H4 (cell line): ENCODE measurements at places on chromosomes 5 and 9.

DNA sequence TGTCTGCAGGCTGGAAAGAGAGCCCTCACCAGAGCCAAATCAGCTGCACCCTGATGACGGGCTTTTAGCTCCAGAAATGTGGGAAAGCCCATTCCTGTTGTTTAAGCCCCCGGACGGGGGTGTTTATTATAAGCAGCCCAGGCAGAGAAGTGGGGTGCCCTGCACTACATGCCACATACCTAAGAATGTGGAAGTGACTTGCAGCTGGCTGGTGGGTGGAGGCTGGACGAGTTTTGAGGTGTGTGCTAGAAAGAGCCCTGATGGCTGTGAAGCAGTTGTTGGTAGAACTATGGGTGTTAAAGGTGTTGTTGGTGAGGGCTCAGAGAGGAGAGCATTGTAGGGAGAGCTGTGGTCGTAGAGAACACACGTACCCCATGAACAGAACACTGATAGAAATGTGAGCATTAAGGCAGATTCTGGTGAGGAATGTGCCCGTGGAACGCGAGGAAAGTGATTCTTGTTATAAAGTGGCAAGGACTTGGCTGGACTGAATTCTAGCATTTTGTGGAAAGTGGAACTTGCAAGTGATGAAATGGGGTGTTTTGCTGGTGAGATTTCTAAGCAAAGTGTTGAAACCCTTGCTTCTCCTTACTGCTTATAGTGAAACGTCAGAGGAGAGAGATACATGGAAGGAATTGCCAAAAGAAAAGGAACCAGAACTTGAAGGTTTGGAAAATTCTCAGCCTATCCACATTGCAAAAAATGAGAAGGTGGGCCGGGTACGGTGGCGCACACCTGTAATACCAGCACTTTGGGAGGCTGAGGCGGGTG, 38.9 kb downstream of the AHRR start:
- no peak for DNase-seq

DNA sequence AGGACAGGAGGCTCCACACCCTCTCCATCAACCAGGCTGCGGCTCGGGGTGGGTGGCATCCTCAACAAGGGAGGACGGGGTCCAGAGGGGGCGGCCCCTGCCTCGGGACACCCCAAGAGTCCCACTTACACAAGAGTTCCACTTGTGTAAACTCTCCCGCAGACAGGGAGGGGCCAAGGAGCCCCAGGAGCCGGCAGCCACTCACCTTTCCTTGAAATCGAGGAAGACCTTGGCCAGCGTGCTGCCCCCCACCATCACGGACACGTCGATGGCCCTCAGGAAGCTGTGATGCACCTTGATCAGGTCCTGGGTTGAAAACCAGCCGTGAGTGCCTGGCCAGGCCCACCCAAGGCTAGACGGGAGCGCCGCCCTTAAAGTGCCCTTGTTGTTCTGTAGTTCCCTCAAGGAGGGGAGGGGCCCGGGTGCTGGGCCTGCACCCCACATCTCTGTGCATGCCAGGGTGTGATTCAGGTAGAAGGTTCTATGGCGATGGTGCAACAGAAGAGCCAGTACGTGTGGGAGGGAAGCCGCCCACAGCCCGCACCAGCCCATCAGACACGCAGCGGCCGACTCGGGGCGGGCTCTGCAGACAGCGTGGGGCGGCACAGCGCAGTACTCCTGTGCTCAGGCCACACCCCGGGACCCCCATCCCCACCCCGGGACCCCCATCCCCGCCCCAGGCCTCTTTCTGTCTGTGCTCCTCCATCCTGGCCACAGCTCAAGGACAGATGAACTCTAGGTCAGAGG, 67.9 kb upstream of the SARDH start:
- DNase-seq: no peak

DNA sequence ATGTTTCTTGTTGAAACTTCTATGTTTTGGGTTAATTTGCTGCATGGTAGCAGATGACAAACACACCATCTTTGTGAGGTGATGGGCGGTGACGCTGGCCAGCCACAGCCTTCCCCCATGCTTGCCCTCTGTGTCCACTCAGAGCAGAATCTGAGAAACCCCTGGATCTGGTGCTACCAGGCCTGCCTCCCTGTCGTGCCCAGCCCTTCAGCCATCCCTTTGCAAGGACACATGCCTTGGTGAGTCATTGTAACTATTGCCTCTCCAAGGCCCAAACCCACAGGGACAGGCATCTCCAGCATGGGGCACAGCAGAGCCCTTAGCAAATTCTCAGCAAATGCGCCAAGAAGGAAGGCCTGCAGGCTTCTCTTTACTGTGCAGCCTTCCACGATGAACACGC, 48.1 kb upstream of the FCN1 start:
- DNase-seq: no peak

- no peak for DNase-seq
Measured at GRCh38 chr9:28004900-28005299, 431.6 kb upstream of the C9orf72 start.

DNA sequence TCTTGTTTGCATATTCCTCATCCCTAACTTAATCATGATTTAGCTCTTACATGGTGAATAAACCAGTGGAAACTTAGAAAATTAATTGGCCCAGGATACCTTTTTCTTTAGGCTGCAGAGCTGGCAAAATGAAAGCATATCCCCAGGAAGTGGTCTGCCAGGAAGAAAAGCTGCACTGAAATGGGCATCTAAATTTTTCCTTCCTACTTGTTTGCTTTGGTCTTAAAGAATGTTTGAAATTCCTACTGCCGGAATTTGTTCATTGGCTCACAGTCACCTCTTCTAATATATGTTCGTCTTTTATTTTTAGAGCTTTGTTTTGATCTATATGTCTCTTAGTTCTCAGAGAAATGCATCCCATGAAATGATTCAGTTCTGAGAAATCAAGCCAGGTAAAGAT, 113.2 kb upstream of the ELL2 start:
- DNase-seq: no peak

GRCh38 chr9:77649109-77649812, 1.1 kb upstream of the GNA14 start:
- no peak for DNase-seq

DNA sequence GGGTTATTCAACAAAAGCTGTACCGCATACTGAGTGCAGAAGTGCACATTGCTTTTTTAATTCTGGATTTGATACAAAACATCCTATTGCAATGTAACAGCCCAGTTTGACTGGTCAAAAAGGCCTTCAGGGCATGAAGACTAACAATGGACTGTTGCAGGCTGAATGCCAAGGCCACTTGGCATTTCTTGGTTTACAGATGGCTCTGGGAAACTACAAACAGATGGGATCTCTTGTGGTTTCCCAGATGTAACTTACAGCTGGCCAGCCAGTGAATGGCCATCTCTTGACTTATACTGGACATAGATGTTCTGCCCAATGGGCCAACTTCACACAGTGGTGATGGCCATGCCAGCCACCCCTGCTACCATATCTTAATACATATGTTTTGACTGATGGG, 36.8 kb downstream of the UGT3A2 start:
- no peak for DNase-seq

DNA sequence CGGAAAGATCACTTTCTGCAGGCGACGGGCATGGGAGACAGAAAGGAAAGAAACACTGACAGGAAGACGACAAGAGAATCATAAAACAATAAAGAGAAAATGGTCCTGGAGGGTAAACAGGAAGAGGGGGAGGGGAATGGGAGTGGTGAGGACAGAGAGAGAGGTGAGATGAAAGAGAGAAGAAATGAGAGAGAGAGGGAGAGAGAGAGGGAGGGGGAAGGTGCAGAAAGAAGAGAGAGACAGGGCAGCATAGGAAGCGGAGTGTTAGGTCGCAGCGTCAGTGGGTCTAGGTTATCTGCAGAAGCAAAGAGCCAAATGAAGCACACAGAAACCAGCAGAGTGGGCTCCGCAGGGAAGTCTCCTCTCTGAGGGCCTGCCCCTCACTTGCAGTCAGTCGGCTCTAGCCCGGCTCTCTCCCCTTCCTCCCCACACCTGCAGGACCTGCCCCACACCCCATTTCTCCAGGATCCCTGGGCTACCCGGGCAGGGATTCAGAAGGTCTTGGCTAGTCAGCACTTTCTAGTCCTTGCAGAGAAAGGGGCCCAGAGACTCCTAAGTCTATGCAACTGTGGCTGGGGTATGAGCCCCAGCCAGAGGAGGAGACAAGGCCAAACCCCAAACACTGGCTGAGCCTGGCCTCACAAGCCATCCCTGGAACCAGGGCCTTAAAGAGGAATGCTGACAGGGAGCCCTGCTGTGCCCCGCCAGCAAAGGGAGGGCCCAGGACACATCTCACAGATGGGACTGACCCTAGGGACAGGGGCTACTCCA, 29.7 kb upstream of the MEIKIN start:
- DNase-seq: no peak

- DNase-seq: peak; percentile 80
Measured at GRCh38 chr5:113212244-113212920, 222.4 kb downstream of the TSSK1B start.

GRCh38 chr5:584216-584615, 27.9 kb upstream of the CEP72 start:
- DNase-seq: no peak

DNA sequence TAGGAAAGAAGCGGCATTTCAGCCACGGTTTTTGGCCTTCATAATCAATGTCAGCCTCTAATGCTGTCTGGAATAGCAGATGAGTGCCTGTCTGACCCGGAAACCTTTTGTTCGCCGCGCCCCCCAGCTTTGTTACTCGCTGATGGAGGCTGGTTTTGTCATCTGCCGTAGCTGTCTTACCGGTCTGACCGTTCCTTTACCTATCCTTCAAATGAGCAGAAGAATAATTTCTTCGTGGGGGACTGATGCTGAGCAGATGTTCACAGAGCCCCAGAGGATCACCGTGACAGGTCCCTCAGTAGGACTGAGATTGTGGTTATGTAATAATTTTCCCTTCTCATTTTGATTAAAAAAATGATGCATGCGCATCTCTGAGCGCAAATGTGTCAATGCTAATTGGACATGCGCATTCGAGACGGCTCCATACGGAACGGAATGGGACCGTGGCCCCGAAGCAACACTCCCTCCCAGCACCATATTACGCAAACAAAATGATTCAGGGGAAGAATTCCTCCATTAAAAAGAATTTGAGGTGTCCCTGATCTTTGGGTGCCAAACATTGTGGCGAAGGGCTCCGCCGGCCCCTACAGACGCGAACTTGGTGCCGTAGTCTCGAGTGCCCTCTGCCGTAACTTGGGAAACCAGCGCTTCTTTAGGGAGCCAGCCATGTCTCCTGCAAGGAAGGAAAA, 27.6 kb downstream of the TLX3 start:
- DNase-seq: peak; percentile 39

- DNase-seq: no peak
Measured at GRCh38 chr5:9058666-9059065, 487.2 kb downstream of the SEMA5A start.

- DNase-seq: no peak
Measured at GRCh38 chr9:35603506-35603985, 1.5 kb upstream of the TESK1 start.

DNA sequence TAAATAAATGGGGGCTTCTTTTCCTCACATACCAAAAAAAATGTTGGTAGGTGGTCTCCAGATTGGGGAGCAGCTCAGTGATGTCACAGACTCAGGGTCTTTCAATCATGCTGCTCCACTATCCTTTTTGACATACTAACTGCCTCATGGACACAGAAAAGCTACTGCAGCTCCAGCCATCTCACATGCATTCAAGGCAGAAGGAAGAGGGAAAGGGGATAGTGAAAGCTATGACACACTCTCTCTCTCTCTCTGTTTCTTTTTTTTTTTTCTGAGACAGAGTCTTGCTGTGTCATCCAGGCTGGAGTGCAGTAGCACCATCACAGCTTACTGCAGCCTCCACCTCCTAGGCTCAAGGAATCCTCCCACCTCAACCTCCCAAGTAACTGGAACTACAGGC, 7.9 kb upstream of the ADGRD2 start:
- DNase-seq: no peak

DNA sequence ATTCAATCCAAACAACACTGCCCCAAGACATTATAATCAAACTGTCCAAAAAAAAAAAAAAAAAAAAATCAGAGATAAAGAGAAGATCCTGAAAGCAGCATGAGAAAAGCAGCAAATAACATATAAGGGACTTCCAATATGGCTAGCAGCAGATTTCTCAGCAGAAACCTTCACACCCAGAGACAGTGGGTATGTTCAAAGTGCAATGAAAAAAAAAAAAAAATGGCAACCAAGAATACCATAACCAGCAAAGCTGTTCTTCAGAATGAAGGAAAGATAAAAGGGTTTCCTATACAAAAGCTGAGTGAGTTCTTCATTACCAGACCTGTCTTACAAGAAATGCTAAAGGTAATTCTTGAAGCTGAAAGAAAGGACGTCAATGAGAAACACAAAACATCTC, 32.1 kb downstream of the UBTD2 start:
- no peak for DNase-seq

DNA sequence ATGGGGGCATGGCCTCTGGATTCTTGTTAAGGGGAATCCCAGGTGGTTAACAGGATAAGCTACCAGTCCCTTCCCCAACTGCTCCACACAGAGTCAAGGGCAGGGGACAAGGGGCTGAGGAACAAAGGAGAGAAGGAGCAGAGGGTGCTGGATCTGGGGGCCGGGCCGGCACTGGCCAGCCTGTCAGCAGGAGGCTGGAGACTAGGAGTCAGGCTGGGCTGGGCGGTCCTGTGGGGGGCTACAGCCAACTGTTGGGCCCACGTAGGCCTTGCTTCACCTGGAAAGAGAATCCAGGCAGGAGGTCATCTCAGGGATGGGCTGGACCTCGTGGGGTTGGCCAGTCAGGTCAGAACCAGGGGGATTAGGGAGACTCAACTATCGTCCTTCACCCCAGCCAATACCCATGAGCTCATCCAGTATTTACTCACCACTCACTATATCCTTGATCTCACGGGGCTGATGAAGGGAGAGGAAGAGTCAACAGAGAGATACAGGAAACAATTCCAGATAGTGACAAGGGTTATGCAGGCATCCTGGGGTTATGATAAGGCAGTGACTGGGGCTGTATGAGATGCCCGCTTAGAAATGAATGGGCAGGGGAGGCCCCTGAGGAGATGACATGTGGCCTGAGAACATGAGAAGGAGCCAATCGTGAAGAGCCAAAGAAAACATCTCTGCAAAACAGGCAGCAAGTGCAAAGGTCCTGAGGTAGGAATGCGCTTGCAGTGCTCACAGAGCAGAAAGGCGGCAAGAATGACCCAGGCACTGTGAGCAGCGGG, 47.9 kb upstream of the SLC25A51 start:
- no peak for DNase-seq

- DNase-seq: no peak
Measured at GRCh38 chr9:133998915-133999595, 6.9 kb upstream of the VAV2 start.

GRCh38 chr5:122273696-122274095, 38.3 kb upstream of the SNCAIP start:
- DNase-seq: no peak

DNA sequence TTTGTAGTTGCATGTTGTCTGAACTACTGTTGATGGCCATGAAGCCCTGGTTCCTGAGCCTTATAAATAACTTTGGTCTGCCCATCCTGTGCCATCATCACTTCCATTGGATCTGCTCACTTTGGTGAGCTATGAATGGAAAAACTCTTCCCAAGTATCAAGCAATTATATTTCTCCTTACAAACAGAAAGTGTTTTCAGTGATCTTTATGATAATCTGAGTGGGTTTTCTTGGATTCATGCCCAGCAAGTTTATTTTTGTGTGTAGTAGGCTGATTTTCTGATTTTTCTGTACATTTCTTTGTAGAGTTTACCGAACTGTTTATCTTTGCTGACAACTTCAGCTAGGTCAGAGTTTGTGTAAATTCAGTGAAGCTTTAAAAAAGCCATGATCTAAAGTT, 31.0 kb downstream of the CAMK4 start:
- no peak for DNase-seq
